ENCODE measurements at places on chromosomes 3 and 15. TPM values are rescaled to one million over a fixed set of nuclear protein-coding genes. Genes with fewer than 3 reads are reported as not detected.

GRCh38 chr3:48662145-48662752, 437 bp downstream of the CELSR3 start:
- no peak for DNase-seq

Gene CD80
- 0.12 TPM for total RNA-seq

- DNase-seq = no peak
Measured at GRCh38 chr3:49198161-49198560, 26.8 kb downstream of the KLHDC8B start.

- DNase-seq = no peak
Measured at GRCh38 chr3:5305684-5305989, 118.1 kb downstream of the EDEM1 start.

Gene RETNLB
- not detected for total RNA-seq

GRCh38 chr3:46860017-46860809, 3.0 kb downstream of the MYL3 start:
- DNase-seq = peak; percentile 38

DNA sequence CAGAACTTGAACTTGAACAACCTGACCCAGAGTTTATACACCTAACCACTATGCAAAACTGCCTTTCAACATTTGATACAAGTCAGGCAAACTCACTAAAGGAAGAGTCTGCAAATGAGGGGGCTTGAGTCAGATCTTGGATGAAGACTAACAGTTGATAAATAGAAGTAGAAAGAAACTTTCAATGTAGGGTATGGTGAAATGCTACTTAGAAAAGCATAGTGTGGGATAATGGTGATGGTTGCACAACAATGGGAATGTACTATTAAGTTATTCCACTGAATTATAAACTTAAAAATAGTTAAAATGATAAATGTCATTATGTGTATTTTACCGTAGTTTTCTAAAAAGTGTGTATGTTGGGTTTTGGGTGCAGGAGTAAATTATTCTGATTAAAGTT, 19.7 kb upstream of the ZNF280D start:
- no peak for DNase-seq

DNA sequence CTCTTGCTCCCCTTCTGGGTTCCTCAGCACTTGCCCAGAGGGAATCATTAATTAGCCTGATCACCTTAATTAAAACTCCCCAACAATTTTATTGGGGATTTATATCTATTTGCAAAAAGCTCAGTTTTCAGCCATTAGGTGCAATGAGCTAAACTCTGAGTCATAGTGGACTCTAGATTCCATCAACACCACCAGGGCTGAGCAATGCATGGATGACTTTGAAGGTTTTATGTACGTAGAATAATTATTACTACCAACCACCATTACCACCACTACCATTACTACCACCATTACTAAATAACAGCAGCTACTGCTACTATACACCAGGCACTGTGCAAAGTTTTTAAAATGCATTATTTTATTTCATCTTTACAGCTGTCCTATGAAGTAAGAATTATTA, 81.2 kb downstream of the ZNF621 start:
- no peak for DNase-seq

- no peak for DNase-seq
Measured at GRCh38 chr15:101064795-101065569, 145.8 kb downstream of the LRRK1 start.

Gene PRRT3
- 2.1 TPM for total RNA-seq

Gene SCG3
- total RNA-seq = not detected

- no peak for DNase-seq
Measured at GRCh38 chr3:45986303-45986982, 9.2 kb downstream of the FYCO1 start.

Data from SJCRH30 (cell line).